ENCODE measurements at places on chromosomes 4 and X.

- peak; percentile 45 for DNase-seq
These were observed 24.2 kb upstream of the GDPD2 start for GRCh38 chrX:70398899-70399298.

GRCh38 chr4:20617678-20618396, 82.4 kb upstream of the PACRGL start:
- DNase-seq: no peak

DNA sequence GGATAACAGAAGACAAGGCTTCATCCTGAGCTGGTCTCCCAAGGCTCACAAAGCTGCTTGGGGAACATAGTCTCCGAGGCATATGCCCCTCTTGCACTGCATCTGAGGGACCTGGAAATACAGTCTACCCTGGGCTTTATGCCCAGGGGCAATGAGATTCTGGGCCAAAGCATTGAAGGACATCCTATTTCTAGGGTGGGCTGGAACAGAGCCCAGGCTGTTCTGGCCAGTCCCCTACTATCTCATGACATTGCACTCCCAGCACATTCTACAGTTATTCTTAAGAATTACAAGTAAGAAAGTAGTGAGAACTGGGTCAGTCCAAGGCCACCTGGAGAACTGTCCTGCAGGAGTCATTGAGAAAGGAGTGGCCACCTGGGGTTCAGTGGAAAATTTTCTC, 107.6 kb downstream of the USP46 start:
- DNase-seq: no peak

- DNase-seq: no peak
These were observed 48.8 kb upstream of the FAM9A start for GRCh38 chrX:8849945-8850344.

GRCh38 chrX:3263681-3264126, 82.7 kb downstream of the MXRA5 start:
- no peak for DNase-seq

DNA sequence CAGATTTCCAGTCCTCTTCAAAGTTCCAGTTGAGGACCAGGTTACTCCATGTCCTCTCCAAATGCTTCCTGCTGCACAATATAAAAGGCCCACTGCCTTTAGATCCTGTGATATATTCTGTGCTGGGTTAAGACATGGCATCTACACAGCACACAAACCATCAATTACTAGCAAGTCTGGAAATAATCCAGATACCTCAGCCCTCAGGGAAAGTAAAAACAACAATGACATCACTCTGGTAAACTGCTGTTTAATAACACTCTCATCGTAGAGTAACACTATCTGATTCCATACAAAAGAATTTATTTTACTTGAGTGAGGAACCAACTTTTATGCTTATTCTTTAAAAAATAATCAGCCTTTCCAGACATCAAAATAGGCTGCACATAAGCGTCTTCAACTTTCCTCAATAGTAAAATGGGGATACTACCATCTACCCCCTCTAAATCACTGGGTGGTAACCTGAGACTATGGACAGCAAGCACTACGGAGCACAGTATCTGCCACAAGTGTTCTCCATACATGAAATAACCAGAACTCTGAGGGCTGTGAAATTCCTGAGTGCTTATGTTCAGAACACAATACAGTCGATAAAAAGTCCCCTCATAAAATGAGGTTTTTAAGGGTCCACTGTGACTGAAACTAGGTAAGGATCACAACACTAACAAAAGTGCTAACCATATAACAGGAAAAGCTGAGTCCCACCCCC, 53.4 kb downstream of the ABCG2 start:
- DNase-seq: no peak

DNA sequence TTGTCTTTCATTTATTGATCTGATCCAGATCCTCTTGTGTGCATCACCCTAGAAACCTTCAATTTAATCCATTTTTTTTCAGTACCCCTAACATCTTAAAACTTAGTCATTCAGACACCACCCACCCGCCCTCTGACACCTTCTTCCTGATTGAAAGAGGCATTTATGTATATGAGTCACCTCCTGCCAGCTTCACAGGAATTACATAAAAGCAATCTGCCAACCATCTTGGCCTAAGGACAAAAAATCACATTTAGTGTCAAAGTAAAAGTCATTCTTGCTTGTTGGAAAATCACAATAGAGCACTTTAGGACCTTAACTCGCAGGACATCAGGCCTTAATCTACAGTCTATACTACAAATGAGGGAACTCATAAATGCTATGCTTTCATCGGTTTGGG, 52.1 kb downstream of the NDST3 start:
- no peak for DNase-seq

DNA sequence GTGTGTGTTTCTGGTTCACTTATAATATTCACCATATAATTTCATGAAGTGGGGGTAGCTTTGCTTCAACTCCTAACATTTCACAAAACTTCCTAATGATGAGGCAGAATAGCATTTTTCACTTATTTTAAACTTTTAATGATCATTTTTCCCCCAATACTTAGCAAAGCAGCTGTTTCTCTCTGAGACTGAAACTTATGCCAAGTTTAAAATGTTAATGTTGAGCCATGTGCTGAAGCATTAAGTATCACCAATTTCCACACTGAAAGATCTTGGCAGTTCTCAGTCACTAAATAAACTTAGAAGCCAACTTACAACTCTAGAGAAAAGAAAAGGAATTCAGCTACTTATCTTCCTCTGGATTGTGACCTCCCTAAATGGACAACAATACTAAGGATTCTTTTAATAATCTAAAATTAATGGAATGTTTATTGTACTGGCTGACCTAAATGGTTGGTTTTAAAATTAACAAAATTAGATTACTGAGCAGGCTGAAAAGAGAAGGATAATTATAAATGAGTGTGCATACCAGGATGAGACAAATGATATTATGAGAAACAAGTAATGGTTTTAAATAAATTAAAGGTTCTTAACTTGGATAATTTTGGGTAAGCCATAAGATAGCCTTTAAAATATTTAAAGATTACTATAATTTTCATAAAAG, 1429.4 kb upstream of the ADGRL3 start:
- DNase-seq: no peak

All from HepG2 (cell line).